ENCODE measurements at places on chromosomes 4 and X.

DNA sequence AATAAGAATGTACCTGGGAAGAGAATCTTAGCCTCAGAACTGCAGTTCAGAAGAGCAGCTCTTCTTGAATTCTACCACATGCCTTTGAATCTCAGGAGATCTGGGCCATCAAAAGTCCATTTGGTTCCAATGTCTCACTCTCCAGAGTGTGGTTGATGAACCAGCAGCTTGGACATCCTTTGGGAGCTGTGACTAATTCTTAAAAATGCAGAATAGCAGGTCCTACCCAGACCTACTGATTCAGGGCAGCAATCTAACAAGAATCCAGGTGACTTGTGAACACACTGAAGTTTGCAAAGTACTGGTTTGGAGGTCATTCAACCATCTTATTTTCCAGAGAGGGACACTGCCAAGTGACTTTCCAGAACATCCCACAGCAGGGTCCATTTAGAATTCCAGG, 244.7 kb downstream of the PACRGL start:
- DNase-seq = no peak

DNA sequence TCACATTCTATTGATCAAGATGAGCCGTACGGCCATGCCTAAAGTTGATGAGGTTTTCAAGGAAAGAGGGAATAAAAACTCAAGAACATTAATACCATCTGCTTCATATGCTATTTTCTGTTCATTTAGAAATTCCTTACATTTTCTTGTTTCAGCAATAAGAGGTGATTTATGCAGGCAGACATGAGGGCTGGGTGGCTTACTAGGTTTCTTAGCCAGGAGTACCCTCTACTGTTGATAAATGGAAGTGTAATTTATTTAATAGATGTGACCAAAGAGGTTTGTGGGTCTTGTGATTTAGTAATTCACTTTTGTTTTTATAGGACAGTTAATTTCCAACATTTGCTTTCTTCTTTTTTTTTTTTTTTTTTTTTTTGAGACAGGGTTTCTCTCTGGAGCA, 6.4 kb upstream of the SMIM9 start:
- DNase-seq = no peak

- no peak for DNase-seq
Observed at GRCh38 chrX:115399306-115399705, 109.8 kb downstream of the LUZP4 start.

GRCh38 chr4:24236532-24236931, 346.7 kb upstream of the PPARGC1A start:
- no peak for DNase-seq

- peak; percentile 28 for DNase-seq
Observed at GRCh38 chr4:142845293-142846107, 601 bp downstream of the INPP4B start.

GRCh38 chr4:76706581-76706980, 191.4 kb downstream of the SOWAHB start:
- no peak for DNase-seq

GRCh38 chrX:6770936-6771335, 236.0 kb upstream of the VCX3A start:
- DNase-seq = no peak

DNA sequence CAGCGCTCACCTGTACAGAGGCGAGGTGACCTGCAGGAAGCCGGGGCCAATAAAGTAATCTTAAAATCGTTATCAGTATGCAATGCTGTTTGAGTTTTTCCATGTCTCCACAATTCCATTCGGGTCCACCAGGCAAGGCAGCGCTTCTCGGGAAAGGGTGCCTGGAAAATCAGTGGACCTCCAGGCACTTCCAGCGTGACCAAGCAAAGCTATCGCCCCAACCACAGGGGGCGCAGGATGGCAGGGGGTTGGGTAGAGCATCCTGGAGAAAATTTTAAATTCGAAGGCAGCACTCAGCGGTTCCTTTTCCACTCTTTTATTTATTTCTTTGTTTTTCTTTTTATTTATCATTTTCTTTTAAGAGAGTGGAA, 5.4 kb upstream of the SOX3 start:
- no peak for DNase-seq

All from BE2C (cell line).